ENCODE measurements at places on chromosomes 4 and X. TPM values are rescaled to one million over a fixed set of nuclear protein-coding genes. Genes with fewer than 3 reads are reported as not detected.

DNA sequence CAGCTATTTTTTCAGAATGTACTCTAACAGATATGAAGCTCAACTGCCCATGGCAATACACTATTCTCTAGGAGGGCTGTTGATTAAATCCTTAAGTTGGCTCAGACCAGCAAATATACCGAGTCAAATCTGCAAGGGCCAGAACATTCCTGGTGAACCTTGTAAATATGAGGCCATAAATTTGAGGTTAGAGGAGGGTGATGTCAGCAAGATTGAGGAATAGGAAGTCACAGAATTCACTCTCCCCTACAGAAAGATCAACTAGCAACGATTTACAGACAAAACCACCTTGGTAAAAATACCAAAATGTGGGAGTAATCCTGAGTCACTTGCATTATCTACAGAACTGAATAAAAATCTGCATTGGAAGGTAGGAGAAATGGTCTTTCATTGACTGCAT lies 399.3 kb downstream of the GPM6A start:
- no peaks in the 10 kb centered on the region for H3K27me3 ChIP-seq
- no peak overlapping the region for H3K4me3 ChIP-seq
- H3K4me1 ChIP-seq = no peaks in the 10 kb centered on the region
- no peaks in the 10 kb centered on the region for H3K36me3 ChIP-seq

DNA sequence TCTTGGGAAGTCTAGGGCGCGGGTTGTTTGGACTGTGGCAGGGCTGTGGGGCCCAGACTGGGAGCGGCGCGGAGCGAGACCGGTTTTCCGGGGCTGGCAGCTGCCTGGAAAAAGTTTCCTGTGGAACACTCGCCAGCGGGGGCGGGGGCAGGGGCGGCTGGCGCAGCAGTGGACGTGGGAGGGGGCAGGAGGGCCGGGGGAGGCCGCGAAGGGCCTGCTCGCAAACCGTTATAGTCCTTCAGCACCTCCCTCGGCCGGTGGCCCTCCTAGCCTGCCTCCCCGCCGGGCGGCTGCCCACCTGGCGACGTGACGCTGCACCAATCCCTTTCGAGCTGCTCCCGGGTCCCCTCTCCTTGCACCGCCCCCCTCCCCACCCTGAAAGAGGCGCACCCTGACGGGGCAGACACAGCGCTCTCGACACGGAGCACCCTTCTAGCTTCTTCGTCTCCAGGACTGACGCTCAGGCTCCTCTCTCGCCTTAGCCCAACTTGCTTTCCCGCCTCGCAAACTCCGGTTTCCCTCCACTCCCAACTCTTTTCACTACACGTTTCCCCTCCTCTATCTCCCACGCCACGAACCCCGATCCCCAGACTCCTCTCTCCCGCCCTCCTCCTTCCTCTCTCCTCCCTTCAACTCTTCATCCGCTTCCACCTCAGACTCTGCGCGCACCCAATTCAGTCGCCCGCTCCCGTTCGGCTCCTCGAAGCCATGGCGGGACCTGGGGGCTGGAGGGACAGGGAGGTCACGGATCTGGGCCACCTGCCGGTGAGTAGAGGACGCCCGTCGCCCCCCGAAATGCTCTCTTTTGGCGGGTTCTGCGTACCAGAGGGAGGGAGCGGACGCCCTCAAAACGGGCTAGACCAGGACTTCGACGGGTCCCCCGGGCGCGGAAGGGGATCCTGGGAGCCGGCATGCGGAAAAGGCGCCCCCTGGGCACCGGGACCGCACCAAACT lies at the start of gene NRK:
TSS of gene NRK (plus strand) at position 402 of the 954 bp plus-strand sequence. CDS start at position 709, 307 bp downstream.
- peaks cover 14% of the 10 kb centered on the region for H3K27me3 ChIP-seq
- H3K4me1 ChIP-seq = no peaks in the 10 kb centered on the region
- H3K36me3 ChIP-seq = no peaks in the 10 kb centered on the region
- DNase-seq = no peak

- H3K36me3 ChIP-seq = no peaks in the 10 kb centered on the region
- no peak overlapping the region for H3K4me3 ChIP-seq
- peak; percentile 37 for DNase-seq
- H3K27me3 ChIP-seq = no peaks in the 10 kb centered on the region
- no peak overlapping the region for H3K27ac ChIP-seq
- H3K4me1 ChIP-seq = no peaks in the 10 kb centered on the region
Measured at GRCh38 chr4:157204634-157205244, 15.8 kb upstream of the GRIA2 start.

- no peak overlapping the region for H3K4me3 ChIP-seq
- H3K27me3 ChIP-seq = no peaks in the 10 kb centered on the region
- H3K36me3 ChIP-seq = no peaks in the 10 kb centered on the region
- no peaks in the 10 kb centered on the region for H3K4me1 ChIP-seq
- DNase-seq = no peak
Measured at GRCh38 chrX:40199704-40200103, 101.9 kb upstream of the BCOR start.

Gene SLC38A5
- total RNA-seq = 112 TPM

- peaks cover 3% of the 10 kb centered on the region for H3K27me3 ChIP-seq
- no peaks in the 10 kb centered on the region for H3K36me3 ChIP-seq
- no peak overlapping the region for H3K4me3 ChIP-seq
- H3K4me1 ChIP-seq = peaks cover 9% of the 10 kb centered on the region
Measured at GRCh38 chrX:136204571-136204970, 46.6 kb downstream of the MAP7D3 start.

Gene ADH1A
- total RNA-seq = not detected

- no peak for DNase-seq
- no peak overlapping the region for H3K27ac ChIP-seq
- no peaks in the 10 kb centered on the region for H3K36me3 ChIP-seq
- H3K4me1 ChIP-seq = no peaks in the 10 kb centered on the region
- H3K4me3 ChIP-seq = no peak overlapping the region
- peaks cover 7% of the 10 kb centered on the region for H3K27me3 ChIP-seq
Measured at GRCh38 chr4:189802884-189803283, 137.8 kb upstream of the FRG1 start.

GRCh38 chr4:185128272-185129119 lies 14.6 kb upstream of the SLC25A4 start:
- H3K4me1 ChIP-seq = no peaks in the 10 kb centered on the region
- H3K27ac ChIP-seq = no peak overlapping the region
- no peaks in the 10 kb centered on the region for H3K36me3 ChIP-seq
- H3K27me3 ChIP-seq = peaks cover 12% of the 10 kb centered on the region

GRCh38 chr4:152949930-152950329 lies 13.8 kb downstream of the FHDC1 start:
- peaks cover 7% of the 10 kb centered on the region for H3K27me3 ChIP-seq
- no peaks in the 10 kb centered on the region for H3K36me3 ChIP-seq
- H3K27ac ChIP-seq = no peak overlapping the region
- DNase-seq = no peak

- peaks cover 34% of the 10 kb centered on the region for H3K4me1 ChIP-seq
- no peak for DNase-seq
- H3K27me3 ChIP-seq = no peaks in the 10 kb centered on the region
- no peak overlapping the region for H3K4me3 ChIP-seq
- peaks cover 17% of the 10 kb centered on the region for H3K36me3 ChIP-seq
- no peak overlapping the region for H3K27ac ChIP-seq
Measured at GRCh38 chr4:7808752-7809151, 130.9 kb downstream of the AFAP1 start.
